ENCODE measurements at places on chromosomes 5 and 9.
A peak's percentile ranks its signal among the peaks of the same experiment; 100 is the strongest.

- no peak for DNase-seq
Observed at GRCh38 chr9:75376680-75377254, 288.5 kb downstream of the OSTF1 start.

DNA sequence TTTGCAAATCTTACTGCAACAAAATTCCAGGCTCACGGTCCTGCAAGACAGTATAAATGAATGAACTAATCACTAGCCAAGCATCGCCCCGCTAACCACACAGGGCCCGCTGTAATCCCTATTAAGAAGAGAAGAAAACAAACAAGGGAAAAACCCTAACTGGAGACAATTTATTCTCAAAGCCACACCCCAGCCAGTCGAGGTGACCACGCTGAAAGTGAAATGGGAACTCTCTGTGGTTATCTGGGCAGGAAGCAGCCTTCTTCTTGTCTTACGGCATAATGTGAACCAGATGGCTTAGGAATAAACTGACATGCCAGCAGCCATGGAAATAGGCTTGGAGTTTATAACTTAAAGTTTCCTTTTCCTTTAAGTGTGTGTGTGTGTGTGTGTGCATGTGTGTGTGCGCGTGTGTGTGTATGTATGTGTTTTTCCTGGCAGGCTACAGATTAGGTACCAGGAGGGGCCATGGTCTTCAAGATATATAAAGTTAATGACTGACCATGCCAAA lies 120.2 kb downstream of the SEMA6A start:
- no peak for DNase-seq

DNA sequence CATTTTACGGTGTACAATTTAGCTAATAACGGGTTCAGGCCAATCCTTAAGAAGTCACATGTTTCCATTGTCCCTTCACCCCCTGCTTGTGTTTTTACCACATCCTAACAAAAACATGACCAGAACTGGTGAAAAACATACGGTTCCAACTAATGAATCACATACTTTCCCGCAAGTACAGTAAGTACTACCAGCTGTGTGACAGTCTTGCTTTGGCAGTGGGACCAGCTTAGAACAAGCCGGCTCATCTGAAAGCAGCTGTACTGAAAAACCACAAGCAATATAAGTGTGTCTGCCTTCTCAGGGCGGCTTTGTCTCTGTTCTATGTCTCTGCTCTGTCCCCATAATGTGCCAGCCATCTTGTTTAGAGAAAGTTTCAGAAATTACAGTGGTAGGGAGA lies 242.5 kb downstream of the BNC2 start:
- peak; percentile 67 for DNase-seq

DNA sequence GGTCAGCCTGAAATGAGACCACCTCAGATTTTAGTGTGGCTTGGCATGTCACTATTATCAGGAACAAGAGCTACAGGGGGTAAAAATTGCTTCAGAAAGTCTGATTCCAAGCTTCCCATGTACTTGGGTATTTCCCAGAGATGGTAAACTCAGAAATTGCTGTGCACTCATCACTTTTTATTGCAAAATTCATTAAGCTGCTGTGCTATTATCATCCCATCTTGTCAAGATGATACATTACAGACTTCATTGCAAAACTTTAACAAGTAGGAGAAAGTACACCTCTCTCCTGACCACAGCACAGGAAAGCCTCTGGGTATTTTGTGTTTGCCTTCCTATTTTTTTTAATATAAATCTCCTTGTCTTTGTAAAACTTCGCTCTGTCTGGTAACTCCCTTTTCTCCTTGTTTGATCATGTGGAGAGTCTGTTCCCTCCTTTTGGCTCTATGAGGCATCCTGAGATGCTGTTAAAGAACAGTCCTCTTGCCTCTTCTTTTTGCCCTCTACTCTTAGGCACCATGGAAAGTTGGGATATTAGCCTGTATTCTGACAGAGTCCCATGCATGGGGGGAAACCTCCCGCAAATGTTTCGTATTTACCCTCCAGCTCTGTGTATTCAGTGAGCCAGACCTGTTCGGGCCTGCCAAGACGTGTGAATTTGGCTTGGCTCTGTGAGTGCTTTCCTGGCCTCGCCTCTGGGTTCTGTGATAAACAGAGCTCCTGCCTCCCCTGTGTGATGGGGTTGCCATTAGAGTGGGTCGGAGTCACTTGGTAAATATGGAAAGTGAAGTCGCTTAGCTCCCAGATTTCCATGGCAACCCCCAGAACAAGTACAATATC lies 260.7 kb downstream of the NR3C1 start:
- no peak for DNase-seq

DNA sequence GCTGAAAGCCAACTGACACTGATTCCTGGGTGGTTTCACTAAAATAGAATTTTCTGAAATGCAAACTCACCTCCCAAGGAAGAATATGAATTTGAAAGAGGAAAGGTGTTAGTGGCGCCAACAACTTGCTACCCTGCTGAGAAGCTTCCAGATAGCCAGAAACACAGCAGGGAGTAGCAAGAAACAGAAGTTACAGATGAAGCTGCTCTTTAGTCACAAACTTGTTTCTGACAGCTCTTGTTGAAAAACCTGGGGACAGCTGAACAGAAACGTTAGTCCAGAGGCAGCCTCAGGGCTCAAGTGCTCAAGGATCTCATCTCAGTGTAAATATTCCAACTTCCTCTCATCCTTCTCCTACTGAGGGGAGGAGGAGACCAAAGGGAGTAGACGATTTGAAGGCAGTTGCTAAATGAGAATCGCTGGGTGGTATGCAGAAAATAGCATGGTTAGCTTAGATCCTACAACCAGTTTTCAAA lies 184.1 kb downstream of the PDE4D start:
- no peak for DNase-seq
